Mesenteric fat pad (tissue), 1 donor: ENCODE measurements at places on chromosomes 13 and 19. TPM values are rescaled to one million over a fixed set of nuclear protein-coding genes. Genes with fewer than 3 reads are reported as not detected.

The PBX4 gene
- 2.0 TPM for total RNA-seq

DNA sequence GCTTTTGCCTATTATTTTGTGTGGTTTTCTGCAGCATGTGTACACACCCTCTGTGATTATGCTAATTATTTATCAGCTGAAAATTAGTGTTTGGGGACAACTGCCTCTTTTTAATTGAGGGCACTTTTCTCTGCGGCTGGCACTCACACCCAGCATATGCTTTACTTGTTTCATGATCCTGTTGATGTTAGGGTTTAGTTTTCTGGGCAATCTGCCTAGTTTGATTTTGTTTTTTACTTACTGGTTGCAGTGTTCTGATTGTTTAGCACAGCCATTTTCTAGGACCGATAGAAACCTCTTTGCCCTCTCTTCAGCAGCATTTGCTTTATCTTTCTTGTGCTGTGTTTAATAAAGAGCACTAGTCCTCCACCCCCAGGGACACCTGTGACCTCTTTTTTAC, 161.6 kb downstream of the PAN3 start:
- no peak for DNase-seq

- DNase-seq: no peak
Observed at GRCh38 chr19:7265963-7266362, 28.3 kb downstream of the INSR start.

DNA sequence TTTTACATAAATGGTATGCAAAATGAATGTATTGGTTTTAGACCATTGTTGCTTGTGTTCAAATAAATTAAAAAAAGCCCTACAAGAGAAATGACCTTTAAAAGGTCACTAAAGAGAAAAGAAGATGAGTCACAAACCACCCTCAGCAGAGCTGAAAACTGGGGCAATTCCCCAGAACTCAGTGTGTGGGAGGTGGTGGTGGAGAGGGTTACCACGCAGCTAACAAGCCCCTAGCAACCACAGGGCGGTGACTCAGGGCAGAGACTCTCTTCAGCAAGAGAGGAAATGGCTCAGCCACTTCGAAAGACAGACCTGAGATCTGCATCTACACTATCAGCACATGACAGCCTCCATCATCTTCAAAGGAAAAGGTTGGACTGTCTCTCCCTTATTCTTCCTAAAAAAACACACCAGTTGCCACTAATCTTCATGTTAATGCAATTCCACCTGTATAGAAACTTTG, 29.4 kb upstream of the NDFIP2 start:
- DNase-seq: no peak

The ZNF540 gene
- 1.8 TPM for total RNA-seq
